ENCODE measurements at places on chromosomes 12 and 14.

- peak overlapping the region; percentile 97 for H3K27ac ChIP-seq
- H3K4me1 ChIP-seq, result peaks cover 54% of the 10 kb centered on the region
- H3K27me3 ChIP-seq, result no peaks in the 10 kb centered on the region
- peak; percentile 73 for DNase-seq
- no peaks in the 10 kb centered on the region for H3K36me3 ChIP-seq
- H3K4me3 ChIP-seq, result peak overlapping the region; percentile 61
Observed at GRCh38 chr12:49233842-49234526, 30.9 kb upstream of the TUBA1C start.

DNA sequence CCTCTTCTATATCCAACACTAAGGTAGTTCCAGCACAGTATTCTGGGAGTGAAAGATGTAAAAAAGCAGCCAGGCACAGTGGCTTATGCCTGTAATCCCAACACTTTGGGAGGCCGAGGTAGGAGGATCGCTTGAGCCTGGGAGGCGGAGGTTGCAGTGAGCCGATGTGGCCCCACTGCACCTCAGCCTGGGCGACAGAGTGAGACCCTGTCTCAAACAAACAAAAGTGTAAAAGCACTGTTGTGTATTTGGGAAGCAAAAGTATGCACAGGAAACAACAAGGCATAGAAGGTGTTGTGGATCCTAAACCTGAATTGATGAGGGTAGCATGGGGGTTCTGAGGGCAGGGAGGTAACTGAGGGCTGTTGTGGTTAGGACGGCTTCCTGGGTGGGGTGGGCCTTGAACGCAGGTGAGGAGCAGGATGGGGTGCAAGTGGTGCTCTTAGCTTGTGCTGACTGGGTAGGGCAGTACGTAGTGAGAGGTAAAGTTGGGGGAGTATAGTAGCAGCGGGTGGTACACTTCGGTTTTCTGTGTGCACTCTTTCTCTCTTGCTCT is 64.2 kb downstream of the RASSF3 start:
- H3K27ac ChIP-seq, result no peak overlapping the region
- H3K27me3 ChIP-seq, result no peaks in the 10 kb centered on the region
- H3K4me1 ChIP-seq, result peaks cover 9% of the 10 kb centered on the region

- H3K27me3 ChIP-seq, result no peaks in the 10 kb centered on the region
- no peak for DNase-seq
- no peaks in the 10 kb centered on the region for H3K36me3 ChIP-seq
- H3K4me3 ChIP-seq, result no peak overlapping the region
- H3K27ac ChIP-seq, result no peak overlapping the region
- H3K4me1 ChIP-seq, result no peaks in the 10 kb centered on the region
Observed at GRCh38 chr14:49105956-49106355, 480.2 kb downstream of the RPS29 start.

GRCh38 chr12:49901026-49901425 is 2.7 kb downstream of the FAIM2 start:
- H3K27me3 ChIP-seq, result no peaks in the 10 kb centered on the region
- H3K27ac ChIP-seq, result no peak overlapping the region
- DNase-seq, result no peak
- H3K4me1 ChIP-seq, result peaks cover 14% of the 10 kb centered on the region
- no peak overlapping the region for H3K4me3 ChIP-seq

GRCh38 chr12:92503029-92503931 is 199.5 kb upstream of the PLEKHG7 start:
- no peak for DNase-seq
- no peak overlapping the region for H3K4me3 ChIP-seq
- peaks cover 29% of the 10 kb centered on the region for H3K4me1 ChIP-seq
- H3K36me3 ChIP-seq, result no peaks in the 10 kb centered on the region
- peak overlapping the region; percentile 59 for H3K27ac ChIP-seq
- no peaks in the 10 kb centered on the region for H3K27me3 ChIP-seq

DNA sequence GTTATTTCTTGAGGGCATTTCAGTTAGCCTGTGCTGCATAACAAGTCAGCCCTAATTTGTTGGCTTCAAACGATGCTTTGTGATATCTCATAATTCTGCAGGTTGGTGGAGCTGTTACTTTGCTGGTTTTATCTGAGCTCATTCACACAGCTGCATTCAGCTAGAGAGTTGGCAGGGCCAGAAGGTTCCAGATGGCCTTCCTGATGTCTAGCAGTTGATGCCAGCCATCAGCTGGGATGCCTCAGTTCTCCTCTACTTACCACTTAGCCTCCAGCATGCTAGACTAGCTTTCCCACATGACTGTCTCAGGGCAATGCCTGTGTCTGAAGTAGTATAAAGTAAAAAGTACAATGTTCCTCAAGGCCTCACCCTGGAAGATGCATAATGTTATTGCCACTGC is 130.6 kb downstream of the SLC35F4 start:
- H3K4me1 ChIP-seq, result no peaks in the 10 kb centered on the region
- H3K27me3 ChIP-seq, result no peaks in the 10 kb centered on the region
- no peak for DNase-seq
- no peaks in the 10 kb centered on the region for H3K36me3 ChIP-seq
- H3K4me3 ChIP-seq, result no peak overlapping the region

- H3K27me3 ChIP-seq, result no peaks in the 10 kb centered on the region
- H3K4me1 ChIP-seq, result peaks cover 70% of the 10 kb centered on the region
- H3K4me3 ChIP-seq, result no peak overlapping the region
- no peaks in the 10 kb centered on the region for H3K36me3 ChIP-seq
Observed at GRCh38 chr12:124543590-124544310, 23.7 kb downstream of the NCOR2 start.

DNA sequence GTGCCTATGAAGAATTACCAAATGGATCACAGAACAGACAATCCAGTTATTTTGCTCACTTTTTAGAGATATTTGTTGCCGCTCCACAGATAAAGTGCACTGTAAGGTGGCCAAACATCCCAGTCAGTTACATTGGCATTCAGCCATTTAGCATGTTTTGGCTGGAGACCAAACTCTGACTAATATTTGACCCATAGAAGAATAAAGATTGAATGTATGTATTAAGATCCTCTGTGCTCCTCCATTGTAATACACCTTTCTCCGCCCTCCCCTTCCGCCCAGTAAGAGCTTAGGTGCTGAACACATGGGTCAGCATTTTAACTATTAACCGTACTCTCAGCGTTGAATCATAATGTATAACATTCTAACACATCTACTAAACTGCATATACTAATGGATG is 163.4 kb downstream of the ANO6 start:
- H3K4me3 ChIP-seq, result no peak overlapping the region
- no peaks in the 10 kb centered on the region for H3K27me3 ChIP-seq
- no peaks in the 10 kb centered on the region for H3K36me3 ChIP-seq
- H3K4me1 ChIP-seq, result peaks cover 3% of the 10 kb centered on the region

DNA sequence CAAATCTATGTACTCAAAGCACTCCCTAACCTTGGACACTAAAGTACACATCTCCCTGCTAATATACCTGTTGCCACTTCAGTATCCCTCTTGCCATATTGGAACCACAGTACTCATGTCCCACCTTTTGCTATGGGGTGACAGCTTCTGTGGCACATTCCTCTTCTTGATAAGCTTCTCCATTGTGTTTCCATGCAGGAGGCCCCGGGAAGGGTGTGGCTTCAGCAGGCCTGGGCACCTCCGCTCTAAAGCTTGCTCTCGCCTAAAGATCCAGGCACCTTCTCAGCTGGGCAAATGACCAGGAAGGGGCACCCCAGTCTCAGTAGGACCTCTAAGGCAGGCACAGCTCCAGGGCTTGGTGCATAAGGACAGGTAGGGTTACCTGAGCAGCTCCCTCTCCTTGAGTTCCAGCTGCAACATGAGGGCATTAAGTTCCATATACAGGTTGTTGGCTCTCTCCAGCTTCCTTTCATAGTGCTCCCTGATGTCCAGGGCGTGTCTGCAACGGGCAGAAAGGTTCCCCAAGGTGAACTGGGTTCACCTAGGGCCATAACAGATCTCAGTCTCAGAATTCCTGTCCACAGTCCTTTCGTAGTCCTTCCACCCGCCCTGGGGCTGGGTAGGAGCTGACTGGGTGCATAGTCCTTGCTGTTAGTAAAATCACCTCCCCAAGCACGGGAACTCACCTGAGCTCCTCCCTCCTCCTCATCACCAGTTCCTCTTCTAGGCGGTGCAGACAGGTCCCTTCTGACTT is 15.9 kb downstream of the MAP3K12 start:
- DNase-seq, result no peak
- H3K4me3 ChIP-seq, result no peak overlapping the region
- H3K27ac ChIP-seq, result no peak overlapping the region
- no peaks in the 10 kb centered on the region for H3K27me3 ChIP-seq

GRCh38 chr12:12592930-12593329 is 18.7 kb upstream of the CREBL2 start:
- no peaks in the 10 kb centered on the region for H3K27me3 ChIP-seq
- no peaks in the 10 kb centered on the region for H3K4me1 ChIP-seq
- no peaks in the 10 kb centered on the region for H3K36me3 ChIP-seq
- no peak overlapping the region for H3K27ac ChIP-seq
- no peak for DNase-seq

DNA sequence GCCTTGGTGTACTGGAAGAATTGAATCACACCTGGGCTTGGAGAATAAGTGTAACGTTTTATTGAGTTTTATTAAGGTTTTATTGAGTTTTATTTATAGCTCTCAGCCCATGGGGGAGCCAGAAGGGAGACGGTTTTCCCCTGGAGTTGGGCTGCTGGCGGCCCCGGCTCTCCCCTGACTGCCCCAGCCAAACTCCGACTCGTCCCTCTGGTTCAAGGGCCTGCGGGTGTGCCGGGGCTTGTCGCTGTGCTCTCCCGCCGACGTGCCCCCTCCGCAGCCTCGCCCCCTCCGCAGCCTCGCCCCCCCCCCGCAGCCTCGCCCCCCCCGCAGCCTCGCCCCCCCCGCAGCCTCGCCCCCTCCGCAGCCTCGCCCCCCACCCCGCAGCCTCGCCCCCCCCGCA is 326.1 kb upstream of the RTL1 start:
- no peak overlapping the region for H3K4me3 ChIP-seq
- H3K27me3 ChIP-seq, result no peaks in the 10 kb centered on the region
- no peaks in the 10 kb centered on the region for H3K36me3 ChIP-seq
- peaks cover 19% of the 10 kb centered on the region for H3K4me1 ChIP-seq
- no peak overlapping the region for H3K27ac ChIP-seq
- no peak for DNase-seq

GRCh38 chr12:122799641-122800243 is 25.4 kb downstream of the CCDC62 start:
- DNase-seq, result no peak
- H3K4me3 ChIP-seq, result no peak overlapping the region
- no peak overlapping the region for H3K27ac ChIP-seq
- H3K4me1 ChIP-seq, result no peaks in the 10 kb centered on the region
- no peaks in the 10 kb centered on the region for H3K27me3 ChIP-seq
- H3K36me3 ChIP-seq, result no peaks in the 10 kb centered on the region

DNA sequence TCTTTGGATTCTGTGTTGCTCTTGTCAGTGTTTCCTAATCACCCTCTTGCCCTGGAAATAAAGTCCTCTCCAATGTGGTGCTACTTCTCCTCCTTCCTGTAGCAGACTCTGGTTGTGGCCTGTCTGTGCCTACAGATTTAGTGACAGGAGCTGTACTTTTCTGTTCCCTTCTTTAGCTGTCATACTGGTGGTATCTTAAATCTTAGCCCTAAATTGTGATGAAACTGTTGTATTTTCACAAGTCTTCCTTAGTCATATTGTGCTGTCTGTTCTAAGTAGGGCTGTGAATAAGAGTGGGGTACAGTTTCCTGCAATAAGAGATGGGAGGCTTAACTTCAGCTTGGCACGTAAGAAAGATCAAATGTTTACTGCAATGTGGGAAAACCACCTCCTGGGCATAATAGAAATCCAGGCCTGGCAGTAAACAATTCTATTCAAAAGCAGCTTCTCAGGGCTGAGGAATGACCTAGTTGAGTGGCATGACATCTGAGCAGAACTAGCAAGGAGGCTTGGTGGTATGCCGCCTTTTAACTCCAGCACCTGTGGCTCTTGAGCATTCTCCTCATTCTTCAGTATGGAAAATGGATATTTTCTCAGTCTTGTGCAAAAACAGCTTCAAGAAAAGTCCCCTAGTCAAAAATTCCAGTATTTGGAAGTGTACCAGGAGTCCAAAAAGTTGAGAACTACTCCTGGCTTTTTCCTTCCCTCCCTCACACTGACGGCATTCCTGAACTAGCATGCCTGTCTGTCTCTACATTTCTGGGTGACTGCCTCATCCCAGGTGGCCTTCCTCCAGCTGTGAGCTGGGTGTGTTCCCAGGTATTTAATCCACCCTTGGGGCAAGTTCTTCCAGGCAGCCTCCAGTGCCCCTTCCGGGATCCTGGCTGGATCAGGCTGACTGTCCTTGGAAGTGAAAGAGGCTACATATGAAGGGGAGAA is 19.5 kb downstream of the ANO6 start:
- H3K4me3 ChIP-seq, result no peak overlapping the region
- no peaks in the 10 kb centered on the region for H3K27me3 ChIP-seq
- DNase-seq, result no peak

DNA sequence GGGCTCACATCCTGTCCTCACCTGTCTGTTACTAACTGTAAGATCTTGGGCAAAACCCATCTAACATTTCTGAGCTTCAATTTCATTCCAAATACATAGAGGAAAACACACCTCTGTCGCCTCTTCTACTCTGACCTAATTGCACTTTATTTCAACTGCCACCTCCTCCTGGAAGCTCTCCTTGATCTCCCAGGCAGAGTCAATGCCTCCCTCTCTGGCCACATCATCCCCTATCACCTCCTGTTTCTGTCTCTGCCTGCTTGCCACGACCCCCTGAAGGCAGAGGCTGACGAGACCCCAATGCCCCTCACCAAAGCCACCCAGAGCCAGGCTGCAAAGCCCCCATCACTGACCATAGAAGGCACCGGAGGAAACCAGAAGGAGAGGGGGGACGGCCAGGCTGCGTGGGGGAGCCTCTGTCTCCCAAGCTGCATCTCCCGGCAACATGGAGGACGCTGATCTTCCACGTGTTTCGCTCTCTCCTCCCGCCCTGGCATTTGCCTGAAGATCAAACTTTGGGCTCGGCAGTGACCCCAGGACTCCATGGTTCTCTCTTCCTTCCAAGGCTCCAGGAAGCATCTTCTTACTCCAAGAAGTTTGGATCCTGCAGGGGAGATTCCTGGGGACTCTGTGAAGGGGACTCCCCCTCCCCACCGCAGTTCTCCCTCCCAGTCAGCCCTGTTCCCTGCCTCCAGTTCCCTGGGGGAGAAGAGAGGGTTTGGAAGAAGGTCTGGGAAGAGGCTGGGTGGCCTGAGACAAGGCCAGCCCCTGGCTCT is 50.1 kb upstream of the BCL11B start:
- no peak overlapping the region for H3K4me3 ChIP-seq
- no peaks in the 10 kb centered on the region for H3K36me3 ChIP-seq
- DNase-seq, result no peak

Data from testis (tissue), 5 donors.